Mesenteric fat pad (tissue), 1 donor: ENCODE measurements at places on chromosomes 13 and 19.
A peak's percentile ranks its signal among the peaks of the same experiment; 100 is the strongest.

GRCh38 chr19:7187605-7188339 lies 106.4 kb downstream of the INSR start:
- DNase-seq = no peak

- DNase-seq = no peak
Observed at GRCh38 chr19:48646722-48647216, 782 bp upstream of the CA11 start.

DNA sequence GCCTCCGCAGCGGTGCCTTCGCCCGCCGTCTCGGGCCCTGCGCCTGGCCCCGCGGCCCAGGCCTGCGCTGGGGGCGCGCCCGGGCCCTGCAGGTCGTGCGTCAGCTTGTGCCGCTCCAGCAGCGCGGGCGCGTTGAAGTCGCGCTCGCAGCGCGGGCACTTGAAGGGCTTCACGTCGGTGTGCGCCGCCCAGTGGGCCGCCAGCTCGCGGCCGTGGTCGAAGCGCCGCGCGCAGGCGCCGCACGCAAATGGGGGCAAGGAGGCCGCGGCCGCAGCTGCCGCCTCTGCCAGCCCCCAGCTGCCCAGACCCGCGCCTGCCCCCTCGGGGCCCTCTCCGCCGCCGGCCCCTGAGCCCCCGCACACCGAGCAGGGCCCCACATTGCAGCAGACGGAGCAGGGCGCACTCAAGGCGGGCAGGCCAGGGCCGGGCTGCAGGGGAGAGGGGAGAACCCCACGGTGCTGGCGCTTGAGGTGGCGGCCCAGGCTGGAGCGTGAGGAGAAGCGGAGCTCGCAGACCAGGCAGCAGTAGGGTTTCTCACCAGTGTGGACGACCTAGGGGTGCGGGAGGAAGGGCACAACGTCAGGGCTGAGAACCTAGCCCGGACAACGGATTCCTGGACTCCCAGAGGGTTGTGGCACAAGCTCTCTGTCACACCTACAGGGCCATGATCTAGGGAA lies 6.1 kb downstream of the FIZ1 start:
- no peak for DNase-seq

DNA sequence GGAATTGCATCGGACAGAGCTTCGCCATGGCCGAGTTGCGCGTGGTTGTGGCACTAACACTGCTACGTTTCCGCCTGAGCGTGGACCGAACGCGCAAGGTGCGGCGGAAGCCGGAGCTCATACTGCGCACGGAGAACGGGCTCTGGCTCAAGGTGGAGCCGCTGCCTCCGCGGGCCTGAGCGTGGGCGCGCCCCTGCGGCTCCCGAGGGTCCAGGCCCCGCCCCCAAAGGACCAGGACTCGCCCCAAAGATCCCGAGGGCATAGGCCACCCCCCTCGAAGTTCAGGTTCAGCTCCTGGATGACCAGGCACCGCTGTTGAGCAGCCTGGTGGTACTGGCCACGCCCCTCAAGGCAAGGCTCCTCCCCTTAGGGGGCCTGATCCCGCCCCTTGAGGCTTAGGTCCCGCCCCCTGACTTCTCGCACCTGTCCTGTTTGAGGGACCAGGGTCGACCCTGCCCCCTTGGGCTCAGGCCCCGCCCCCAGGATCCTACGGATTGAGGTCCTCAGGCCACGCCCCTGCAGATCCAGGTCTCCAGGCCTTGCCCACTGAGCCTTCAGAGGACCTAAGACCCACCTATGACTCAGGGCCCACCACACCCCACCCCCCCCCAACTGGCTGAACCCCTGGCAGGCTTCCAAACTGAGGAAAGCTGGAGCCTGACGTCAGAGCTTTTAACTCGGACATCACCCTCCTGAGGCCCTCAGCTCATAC lies 43.1 kb downstream of the CYP4F22 start:
- no peak for DNase-seq

DNA sequence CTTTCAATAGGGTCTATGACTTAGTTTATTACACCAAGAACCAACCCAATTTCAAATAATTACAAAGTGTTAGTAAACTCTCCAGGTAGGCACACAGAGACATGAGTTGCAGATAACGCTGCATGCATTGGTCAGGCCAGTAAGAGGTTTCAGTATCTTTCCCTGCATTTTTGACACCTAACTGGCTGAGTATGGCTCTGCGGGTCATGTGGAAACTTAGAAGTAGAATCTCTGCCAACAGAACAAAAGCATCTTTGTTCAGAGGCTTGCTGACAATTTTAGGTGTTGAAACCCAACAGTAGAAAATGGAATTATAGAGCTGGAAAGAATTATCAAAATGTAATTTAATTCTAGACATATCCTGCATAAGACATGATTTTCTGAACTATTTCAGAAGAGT lies 25.3 kb downstream of the HTR2A start:
- DNase-seq = no peak

- no peak for DNase-seq
Observed at GRCh38 chr13:86313421-86313820, 514.2 kb upstream of the SLITRK6 start.

GRCh38 chr19:44822177-44822576 lies 13.3 kb downstream of the BCAM start:
- DNase-seq = no peak

DNA sequence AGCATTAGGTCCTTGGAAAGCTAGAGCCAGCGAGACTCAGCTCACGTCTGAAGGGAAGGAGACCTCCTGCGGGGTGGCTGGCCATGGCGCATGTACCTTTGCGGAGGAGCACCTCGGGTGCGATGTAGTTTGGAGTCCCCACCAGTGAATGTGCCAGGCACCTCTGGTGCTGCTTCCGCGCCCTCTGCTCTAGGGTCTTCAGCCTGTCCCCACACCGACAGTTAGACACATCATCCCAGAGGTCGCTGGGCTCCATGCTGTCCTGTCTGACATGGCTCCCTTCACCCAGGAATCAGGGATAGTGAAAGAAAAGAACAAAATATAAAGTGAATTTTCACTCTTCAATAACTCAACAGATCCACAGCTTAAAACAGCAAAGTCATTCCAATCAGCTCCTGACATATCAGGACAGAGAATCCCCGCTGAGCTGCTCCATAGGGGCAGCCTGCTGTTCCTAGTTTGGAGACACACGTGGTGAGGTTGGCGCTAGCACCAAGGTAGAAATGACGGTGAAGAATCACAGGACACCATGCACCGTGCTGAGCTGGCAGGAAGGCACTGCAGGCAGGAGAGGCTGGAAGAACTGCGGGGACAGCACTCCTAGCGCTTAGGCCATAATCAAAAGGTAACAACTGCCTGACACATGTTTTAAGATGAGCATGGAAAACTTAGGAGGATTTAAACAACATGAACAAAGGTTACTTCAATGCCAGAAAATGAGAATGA lies 79.0 kb upstream of the XPO4 start:
- DNase-seq = peak; percentile 43

DNA sequence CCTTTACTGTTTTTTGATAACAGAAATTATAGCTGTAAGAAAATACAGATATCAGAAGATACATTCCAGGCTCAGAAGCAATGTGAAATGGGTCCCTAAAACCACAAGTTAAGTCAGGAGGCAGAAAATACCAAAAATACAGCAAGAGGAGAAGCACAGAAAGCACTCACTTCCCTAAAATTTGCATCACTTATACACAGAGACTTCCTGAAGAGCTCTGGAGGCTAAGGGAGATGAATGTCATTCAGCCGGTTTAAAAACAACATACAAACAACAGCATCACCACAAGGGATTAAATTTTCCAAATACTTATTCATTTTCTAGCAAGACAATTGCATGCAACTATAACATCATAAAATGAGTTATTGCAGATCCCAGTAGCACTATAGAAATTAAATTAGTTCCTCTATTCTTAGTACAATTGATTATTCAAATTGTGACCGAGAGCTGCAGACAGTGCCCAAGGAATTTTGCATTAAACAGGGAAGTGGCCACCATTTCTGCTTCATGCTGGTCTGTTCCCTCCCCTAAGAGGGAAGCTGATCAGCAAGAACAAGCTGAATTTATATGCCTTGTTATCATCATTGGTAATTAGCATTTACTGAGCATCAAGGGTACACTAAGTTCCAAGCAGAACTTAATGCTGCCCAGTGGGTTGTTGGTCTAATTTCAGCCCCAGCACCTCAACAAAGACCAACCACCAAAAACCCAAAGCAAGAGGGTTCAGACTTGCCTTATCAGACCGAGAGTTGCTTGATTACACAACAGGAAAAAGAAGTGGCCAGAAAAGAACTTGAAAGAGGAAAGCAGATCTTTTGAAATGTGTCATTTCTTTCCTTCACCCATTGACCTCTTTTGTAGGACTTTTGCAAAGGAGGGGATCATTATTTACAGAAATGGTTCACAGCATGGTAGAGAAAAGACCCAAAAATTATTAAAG lies 140.7 kb downstream of the KCTD12 start:
- no peak for DNase-seq

- no peak for DNase-seq
Observed at GRCh38 chr13:113620036-113620796, 35.7 kb downstream of the TFDP1 start.

DNA sequence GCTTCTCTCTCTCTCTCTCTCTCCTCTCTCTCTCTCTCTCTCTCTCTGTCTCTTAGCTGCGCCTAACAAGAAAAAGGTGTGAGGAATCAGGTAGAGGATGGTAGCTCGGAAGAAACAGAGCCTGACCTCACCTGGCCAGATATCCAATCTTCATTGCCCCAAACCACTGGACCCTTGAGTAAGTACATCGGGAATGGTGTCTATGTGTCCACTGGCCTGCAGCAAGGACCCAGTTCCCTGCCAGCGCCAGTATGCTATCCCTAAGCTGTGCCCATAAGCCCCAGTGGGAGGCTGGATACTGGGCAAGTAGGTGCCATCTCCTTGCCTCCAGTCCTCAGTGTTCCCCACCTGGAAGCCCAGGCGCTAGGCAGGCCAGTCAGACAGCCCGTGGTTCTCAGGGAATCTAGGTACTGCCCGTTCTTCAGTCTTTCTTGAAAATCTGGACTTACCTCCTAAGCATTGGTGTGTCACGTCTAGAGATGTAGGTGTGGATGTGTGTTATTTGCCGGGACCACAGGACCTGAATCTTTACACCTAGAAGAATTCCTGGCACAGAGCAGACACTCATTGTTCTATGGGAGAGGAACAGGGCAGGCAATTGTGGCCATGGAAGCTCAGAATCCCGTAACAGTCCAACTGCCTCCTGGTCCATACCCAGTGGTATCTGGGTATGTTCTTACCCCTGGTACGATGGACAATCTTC lies 7.3 kb downstream of the URAD start:
- no peak for DNase-seq

- no peak for DNase-seq
Observed at GRCh38 chr19:47542030-47542475, 27.2 kb upstream of the NAPA start.

DNA sequence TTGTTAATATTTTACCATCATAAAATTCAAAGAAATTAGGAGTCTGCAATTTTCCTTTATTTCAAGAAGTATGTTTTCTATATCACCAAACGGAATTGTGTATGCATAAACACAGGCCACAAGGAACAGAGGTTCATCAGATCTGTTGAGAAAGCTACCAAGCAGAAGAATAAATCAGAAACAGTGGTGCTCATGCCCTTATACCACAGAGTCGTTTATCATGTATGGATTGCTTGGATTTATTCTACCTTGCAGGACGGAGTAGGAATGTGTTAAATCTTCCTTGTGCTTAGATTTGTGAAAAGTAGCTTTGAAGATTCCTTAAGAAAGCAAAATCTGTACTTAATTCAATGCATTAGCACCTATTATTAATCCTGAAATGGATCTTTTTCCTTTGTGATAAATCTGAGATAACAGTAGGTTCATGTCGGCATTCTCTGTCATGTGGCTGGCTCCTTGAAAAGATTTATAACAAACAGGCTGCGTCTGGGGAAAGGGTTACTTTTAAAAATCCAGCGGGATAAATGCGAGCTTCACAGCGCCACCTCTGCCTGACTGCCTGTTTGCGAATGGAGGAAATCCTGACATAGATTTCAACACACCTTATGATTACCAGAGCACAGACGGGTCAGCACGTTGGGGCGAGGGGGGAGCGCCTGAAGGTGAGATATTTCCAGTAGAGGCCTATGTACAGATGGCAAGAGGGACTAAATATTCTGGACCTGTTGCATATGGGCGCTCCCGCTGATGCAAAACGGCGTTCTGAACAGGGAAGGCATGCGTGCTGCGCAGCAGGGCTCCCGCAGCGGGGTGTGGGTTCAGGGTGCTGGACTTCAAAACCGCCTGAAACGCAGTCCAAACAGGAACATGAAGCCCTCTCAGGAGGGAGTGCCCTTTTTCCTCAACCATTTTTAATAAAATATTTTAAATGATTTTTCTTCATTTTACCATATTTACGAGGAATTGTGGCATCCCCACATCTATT lies 445.5 kb upstream of the SGCG start:
- DNase-seq = no peak

DNA sequence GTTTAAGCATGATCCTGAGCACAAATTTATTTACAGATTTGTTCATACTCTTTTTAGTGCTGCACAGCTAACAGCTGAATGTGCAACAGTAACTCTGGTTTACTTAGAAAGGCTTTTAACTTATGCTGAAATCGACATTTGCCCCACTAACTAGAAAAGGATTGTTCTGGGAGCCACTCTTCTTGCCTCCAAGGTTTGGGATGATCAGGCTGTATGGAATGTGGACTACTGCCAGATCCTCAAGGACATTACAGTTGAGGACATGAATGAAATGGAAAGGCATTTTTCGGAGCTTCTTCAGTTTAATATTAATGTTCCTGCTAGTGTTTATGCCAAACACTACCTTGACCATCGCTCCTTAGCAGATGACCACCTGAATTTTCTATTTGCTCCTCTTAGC lies 16.0 kb downstream of the ZNF100 start:
- DNase-seq = no peak

DNA sequence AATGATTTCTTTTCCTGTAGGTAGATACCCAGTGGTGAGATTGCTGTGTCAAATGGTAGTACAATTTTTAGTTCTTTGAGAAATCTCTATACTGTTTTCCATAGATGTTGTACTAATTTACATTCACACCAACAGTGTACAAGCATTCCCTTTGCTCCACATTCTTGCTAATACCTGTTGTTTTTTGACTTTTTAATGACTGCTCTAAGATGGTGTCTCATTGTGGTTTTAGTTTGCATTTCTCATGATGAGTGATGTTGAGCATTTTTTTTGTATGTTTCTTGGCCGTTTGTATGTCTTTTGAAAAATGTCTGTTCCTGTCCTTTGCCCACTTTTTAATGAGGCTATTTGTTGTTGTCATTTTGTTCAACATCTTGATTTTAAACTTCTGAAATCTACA lies 103.3 kb downstream of the DGKH start:
- DNase-seq = no peak

GRCh38 chr19:45424191-45425058 lies 708 bp upstream of the ERCC1 start:
- DNase-seq = no peak

DNA sequence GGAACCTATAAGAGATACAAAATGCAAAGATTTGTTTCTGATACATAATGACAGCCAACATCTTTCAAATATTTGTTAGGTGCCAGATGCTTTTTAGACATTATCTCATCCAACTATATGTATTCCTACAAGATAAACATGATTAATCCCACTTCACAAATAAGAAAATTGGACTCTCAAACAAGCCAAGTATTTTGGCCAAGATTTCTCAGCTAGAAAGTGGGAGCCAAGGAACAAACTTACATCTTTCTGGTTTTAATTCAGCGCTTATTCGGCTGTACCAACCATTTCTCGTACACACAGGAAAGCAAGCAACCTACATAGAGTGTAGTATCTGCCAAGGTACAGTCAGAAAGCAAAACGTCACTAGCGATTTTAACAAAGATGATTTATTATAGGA lies 85.7 kb upstream of the SERP2 start:
- DNase-seq = no peak

GRCh38 chr13:90352763-90353162 lies 994.7 kb upstream of the MIR17HG start:
- DNase-seq = no peak

GRCh38 chr19:45498411-45499195 lies at the start of gene PPM1N:
TSS of gene PPM1N (plus strand) at chr19:45498443. CDS start at chr19:45498473, 30 bp downstream.
- no peak for DNase-seq

- DNase-seq = no peak
Observed at GRCh38 chr13:34216256-34216655, 398.3 kb downstream of the RFC3 start.
